NCI-H187 treated with DMSO at 0.1 percent for 48 hours (cell line): ENCODE measurements at places on chromosomes 7 and 10.

DNA sequence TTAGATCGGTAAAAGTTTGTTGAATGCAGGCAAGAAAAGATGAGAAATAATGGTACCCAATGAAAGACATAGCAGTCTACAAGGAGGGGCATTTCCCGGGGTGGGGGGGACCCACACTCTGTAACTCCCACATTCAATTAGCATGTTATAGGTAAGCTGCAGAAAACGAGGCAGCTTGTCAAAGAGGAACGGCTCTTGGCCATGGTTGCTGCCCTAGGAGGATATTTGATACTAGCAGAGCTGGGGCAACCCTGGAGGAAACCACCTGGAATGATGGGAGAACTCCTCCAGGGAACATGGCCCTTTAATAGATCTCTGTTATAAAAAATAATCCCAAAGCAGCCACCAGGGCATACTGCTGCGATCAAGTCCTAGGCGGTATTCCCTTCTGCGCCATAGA is 98.5 kb downstream of the EGFR start:
- no peak for DNase-seq

DNA sequence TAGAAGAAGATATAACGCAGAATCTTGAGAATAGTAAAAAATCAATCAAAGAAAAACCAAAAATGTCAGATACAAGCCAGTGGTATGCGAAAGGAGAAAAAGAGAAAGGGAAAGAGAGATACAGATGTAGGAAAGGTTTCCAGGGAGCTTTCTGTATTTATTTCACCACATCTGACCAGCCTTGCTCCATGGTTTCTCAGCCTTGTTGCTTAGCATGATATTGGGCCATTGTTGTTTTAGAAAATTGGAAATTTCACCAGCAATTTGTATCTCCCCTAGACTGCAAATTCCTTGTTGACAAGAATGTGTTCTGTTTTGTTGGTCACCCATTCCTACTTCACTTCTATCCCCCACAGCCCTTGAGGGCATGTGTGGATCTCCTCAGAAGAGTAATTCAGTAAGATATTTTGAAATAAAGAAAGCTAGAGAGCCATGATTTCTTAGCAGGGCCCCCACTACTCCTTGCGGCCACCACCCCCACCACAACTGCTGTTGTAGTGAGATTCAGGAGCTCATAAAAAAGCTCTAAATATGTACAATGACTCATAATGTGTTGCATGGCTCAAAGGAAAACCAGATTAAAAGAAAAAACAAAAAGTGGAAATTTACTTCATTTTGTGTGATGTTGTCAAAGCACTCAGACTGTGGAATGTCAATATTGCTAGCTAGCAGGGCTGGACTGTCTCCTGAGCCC is 138.7 kb downstream of the CHRM2 start:
- no peak for DNase-seq

DNA sequence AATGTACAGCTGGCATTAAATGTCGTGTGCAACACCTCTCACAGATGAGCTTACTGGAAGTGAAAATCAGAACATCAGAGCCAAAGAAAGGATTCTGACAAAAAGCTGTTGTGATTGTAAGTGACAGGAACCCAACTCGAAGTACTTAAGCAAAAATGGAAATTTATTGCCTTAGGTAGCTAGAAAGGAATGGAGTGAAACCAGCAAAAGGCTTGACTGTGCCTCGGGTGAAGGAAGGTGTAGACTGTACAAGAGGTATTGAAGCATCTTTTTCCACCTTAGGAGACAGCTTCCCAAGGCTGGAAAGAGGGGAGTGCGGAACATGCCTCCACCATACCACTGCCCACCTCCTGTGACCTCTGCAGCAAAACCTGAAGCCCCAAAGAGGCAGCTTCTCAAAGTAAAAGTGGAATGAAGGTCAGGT is 27.3 kb upstream of the ITGB1 start:
- DNase-seq, result no peak

DNA sequence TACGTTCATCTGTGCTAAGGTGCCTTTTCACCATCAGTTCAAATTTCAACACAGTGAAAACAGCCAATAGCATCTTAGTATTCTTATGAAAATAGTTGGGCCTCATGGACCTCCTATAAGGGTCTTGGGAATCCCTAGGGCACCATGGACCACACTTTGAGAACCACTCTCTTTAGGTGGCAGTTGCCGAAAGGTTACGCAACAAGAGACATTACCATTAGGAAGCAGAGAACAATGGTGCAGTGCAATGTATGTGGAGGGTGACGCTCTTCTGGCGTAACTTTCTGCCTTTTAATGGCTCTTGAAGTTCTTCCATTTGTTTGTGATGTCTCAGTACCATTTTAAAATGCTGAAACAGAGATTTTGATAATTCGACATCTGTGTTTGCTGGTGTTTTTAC is 131.1 kb downstream of the CNNM2 start:
- no peak for DNase-seq

DNA sequence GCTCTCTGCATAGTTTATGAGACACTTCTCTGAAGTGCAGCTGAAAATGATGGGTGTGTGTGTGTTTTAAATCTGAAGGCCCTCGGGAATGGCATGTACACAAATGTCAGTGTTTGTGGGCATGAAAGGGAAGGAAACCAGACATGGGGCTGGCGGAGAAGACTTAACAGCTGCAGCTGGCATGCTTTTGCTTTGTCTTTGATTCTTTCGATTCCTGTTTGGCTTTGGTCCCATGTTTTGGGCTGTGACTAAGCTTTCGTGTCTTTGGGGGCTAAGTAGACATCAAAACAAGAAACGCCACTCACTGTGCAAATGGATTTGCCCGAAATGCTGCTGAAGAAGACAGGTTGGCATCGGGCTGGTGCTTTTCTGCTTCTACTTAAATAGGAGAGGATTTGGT is 179.3 kb downstream of the PFKFB3 start:
- no peak for DNase-seq

GRCh38 chr10:86334488-86335085 is 32.0 kb downstream of the GRID1 start:
- DNase-seq, result no peak
